ENCODE measurements at places on chromosomes 1 and 21. TPM values are rescaled to one million over a fixed set of nuclear protein-coding genes. Genes with fewer than 3 reads are reported as not detected.

Gene TMOD4
- not detected for total RNA-seq

DNA sequence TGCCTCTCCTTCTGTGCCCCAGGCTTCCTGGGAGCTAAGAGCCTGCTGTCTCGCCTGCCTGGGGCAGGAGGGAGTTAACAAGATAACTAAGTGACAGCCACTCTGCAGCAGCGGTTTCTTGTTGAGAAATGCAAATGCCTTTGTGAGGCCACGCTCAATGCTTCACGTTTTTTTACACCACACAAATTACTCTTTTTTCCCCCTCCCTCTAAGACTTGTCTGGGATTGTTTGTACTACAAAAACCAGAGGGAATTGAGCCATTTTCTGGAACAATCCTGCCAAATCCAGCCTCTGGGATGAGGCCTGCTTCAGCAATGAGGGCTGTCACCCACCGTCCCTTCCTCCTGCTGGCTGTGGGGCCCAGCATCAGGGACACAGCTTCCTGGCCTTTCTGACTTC lies 119.6 kb downstream of the ACTL8 start:
- no peak overlapping the region for H3K27ac ChIP-seq
- H3K36me3 ChIP-seq: no peaks in the 10 kb centered on the region
- no peaks in the 10 kb centered on the region for H3K4me1 ChIP-seq
- H3K4me3 ChIP-seq: no peak overlapping the region
- no peaks in the 10 kb centered on the region for H3K27me3 ChIP-seq

- H3K27me3 ChIP-seq: no peaks in the 10 kb centered on the region
- H3K4me1 ChIP-seq: no peaks in the 10 kb centered on the region
- no peaks in the 10 kb centered on the region for H3K36me3 ChIP-seq
- H3K27ac ChIP-seq: no peak overlapping the region
- no peak for DNase-seq
Observed at GRCh38 chr21:46008893-46009621, 27.5 kb downstream of the COL6A1 start.

GRCh38 chr1:236389253-236389652 lies 4.8 kb upstream of the EDARADD start:
- no peaks in the 10 kb centered on the region for H3K36me3 ChIP-seq
- no peak overlapping the region for H3K27ac ChIP-seq
- H3K4me1 ChIP-seq: no peaks in the 10 kb centered on the region

DNA sequence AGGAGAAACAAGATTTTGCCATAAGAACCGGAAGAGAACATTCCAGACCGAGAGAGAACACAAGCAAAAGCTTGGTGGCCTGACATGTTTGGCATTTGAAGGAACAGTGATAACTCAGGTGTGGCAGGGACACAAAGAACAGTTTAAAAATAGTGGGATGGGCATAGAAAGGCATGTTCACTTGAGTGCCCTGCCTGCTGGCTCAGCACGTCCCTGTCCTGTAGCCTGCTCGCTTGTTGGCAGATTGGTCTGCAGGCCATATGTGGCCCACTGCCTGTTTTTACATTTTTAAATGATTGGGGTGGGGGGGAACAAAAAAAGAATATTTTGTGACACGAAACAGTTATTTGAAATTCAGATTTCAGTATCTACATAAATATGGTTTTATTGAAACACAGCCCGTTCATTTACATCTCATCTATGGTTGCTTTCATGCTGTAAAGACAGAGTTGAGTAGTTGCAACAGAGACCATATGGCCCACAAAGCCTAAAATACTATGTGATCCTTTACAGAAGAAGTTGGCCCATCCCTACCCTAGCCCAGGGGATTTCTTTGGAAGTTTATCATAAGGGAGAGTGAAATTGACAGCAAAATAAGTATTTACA lies 100.7 kb downstream of the RGL1 start:
- H3K27ac ChIP-seq: no peak overlapping the region
- no peaks in the 10 kb centered on the region for H3K36me3 ChIP-seq
- DNase-seq: no peak
- H3K4me1 ChIP-seq: no peaks in the 10 kb centered on the region
- H3K27me3 ChIP-seq: no peaks in the 10 kb centered on the region

- H3K27me3 ChIP-seq: no peaks in the 10 kb centered on the region
- DNase-seq: no peak
Observed at GRCh38 chr1:33350611-33351280, 29.8 kb upstream of the A3GALT2 start.

Gene LCE1B
- total RNA-seq: not detected

Gene IL19
- not detected for total RNA-seq

- H3K27me3 ChIP-seq: no peaks in the 10 kb centered on the region
- DNase-seq: no peak
- no peaks in the 10 kb centered on the region for H3K36me3 ChIP-seq
- peaks cover 2% of the 10 kb centered on the region for H3K4me1 ChIP-seq
- no peak overlapping the region for H3K27ac ChIP-seq
Observed at GRCh38 chr1:38973659-38974437, 17.2 kb upstream of the AKIRIN1 start.

DNA sequence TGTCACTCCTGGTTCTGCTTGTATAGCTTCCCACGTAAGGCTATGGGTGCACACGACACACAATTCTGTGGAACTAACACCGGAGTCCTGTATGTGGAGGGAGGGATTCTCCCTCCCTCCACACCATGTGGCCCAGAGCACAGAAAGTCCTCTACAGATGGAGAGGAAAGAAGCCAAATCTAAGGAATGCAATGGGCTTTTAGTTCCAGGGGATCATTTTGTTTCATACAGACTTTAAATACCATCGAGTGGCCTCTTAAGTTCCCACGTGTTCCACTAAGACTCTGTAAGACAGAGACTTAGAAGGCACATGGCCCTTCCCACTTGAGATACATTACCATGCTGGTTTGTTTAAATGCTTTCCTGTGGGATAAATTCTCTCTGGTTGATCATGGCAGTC lies 156.0 kb downstream of the TGFB2 start:
- no peaks in the 10 kb centered on the region for H3K27me3 ChIP-seq
- no peak overlapping the region for H3K4me3 ChIP-seq
- H3K36me3 ChIP-seq: no peaks in the 10 kb centered on the region
- no peak for DNase-seq

Gene HRNR
- total RNA-seq: not detected

DNA sequence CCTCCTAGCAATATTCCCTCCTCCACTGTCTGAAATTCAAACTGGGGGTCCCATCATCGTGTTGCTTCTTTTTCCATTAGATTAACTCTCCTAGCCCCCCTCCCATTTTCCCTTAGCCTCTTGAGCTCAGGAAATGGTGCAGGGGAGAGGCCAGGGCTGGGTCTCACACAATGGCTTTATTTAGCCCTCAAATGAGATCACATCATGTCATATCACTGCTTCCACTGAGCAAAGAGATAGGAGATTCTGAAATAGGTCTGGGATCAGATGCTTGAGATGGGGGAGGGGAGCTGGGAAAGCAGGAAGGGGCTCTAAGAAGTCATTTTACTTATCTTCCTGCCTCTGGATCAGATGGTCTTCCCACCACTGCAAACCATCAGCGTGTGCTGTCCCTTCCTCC lies 17.8 kb upstream of the ARHGEF2 start:
- no peak overlapping the region for H3K4me3 ChIP-seq
- H3K27me3 ChIP-seq: no peaks in the 10 kb centered on the region
- H3K36me3 ChIP-seq: no peaks in the 10 kb centered on the region
- no peak overlapping the region for H3K27ac ChIP-seq
- H3K4me1 ChIP-seq: peaks cover 6% of the 10 kb centered on the region
- DNase-seq: no peak

GRCh38 chr1:21366288-21366687 lies 73.6 kb upstream of the NBPF3 start:
- no peaks in the 10 kb centered on the region for H3K4me1 ChIP-seq
- no peaks in the 10 kb centered on the region for H3K36me3 ChIP-seq
- no peak overlapping the region for H3K27ac ChIP-seq
- H3K27me3 ChIP-seq: no peaks in the 10 kb centered on the region
- DNase-seq: no peak

- H3K4me1 ChIP-seq: peaks cover 19% of the 10 kb centered on the region
- no peaks in the 10 kb centered on the region for H3K27me3 ChIP-seq
- no peak for DNase-seq
- no peaks in the 10 kb centered on the region for H3K36me3 ChIP-seq
- no peak overlapping the region for H3K27ac ChIP-seq
- H3K4me3 ChIP-seq: no peak overlapping the region
Observed at GRCh38 chr1:204317170-204317569, 42.6 kb downstream of the PLEKHA6 start.

GRCh38 chr1:183029591-183030000 lies 6.4 kb downstream of the LAMC1 start:
- no peaks in the 10 kb centered on the region for H3K27me3 ChIP-seq
- no peaks in the 10 kb centered on the region for H3K36me3 ChIP-seq
- no peak overlapping the region for H3K4me3 ChIP-seq
- H3K4me1 ChIP-seq: peaks cover 5% of the 10 kb centered on the region
- DNase-seq: no peak

GRCh38 chr1:169941982-169942830 lies 48.5 kb upstream of the SCYL3 start:
- no peak overlapping the region for H3K27ac ChIP-seq
- H3K4me3 ChIP-seq: no peak overlapping the region
- H3K27me3 ChIP-seq: no peaks in the 10 kb centered on the region
- H3K36me3 ChIP-seq: no peaks in the 10 kb centered on the region
- DNase-seq: no peak

Gene GBP7
- total RNA-seq: not detected

Gene SPRR2F
- total RNA-seq: not detected

Gene NBPF10
- 2.7 TPM for total RNA-seq

Gene CDC7
- 1.3 TPM for total RNA-seq

GRCh38 chr1:221900678-221901077 lies 158.8 kb upstream of the DUSP10 start:
- no peak for DNase-seq
- H3K4me3 ChIP-seq: no peak overlapping the region
- no peak overlapping the region for H3K27ac ChIP-seq
- no peaks in the 10 kb centered on the region for H3K4me1 ChIP-seq

Gene CLCA4
- 590 TPM for total RNA-seq

DNA sequence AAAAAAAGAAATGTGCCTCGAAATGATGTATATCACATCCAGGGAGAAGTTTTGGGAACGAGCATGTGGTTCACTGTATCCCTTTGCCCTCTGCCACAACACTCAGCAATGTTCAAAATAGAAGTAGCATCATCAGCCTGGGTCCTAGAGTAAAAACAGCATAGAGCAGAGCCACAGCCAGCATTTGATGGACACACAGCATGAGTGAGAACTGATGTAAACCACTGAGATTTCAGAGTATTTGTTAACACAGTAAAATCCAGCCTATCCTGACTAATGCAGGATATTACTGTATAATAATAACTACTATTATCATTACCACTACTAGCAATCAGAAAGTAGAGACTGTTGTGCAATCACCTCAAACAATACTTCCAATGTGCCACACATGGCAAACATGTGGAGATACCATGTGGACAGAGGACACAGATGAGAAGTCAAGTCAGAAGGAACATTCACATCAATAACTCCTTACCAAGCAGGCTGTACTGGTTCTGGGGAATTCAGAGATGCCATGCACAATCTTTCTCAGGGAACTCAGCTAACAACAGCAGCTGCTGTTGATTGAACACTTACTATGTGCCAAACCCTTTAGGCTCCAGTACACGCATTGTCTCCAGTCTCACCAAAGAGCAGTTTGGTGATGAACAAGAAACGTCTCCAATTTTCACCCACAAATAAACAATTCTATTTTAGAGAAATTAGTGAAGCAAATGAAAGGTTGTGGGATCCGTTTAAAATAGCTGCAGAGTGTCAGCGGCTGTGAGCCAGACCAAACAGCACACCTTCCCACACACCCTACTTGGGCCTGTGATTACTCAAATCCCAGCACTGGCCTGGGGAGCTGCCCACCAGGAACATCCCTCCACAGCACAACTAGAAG lies 16.6 kb upstream of the GFI1 start:
- no peak overlapping the region for H3K27ac ChIP-seq
- H3K4me1 ChIP-seq: no peaks in the 10 kb centered on the region
- no peak overlapping the region for H3K4me3 ChIP-seq
- no peak for DNase-seq

DNA sequence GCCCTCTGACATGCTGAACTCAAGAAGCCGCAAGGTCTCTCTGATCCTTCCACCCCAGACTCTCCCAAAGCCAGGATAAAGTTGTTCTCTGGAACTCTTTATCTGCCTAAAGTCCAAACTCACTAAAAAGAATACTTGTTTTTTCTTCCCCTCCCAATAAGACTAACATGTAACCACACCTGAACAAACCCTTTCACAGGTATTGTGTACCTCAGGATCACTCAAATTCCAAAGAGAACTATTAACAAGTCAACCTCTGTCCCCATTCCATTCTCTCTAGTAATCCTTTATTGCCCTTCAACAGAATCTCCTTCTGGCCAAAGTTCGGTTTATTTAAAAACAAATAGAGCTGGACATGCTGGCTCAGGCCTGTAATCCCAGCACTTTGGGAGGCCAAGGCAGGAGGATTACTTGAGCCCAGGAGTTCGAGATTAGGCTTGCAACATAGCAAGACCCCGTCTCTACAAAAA lies 4.1 kb upstream of the TOE1 start:
- DNase-seq: peak; percentile 38
- H3K27me3 ChIP-seq: no peaks in the 10 kb centered on the region
- H3K4me1 ChIP-seq: peaks cover 47% of the 10 kb centered on the region
- peak overlapping the region; percentile 90 for H3K27ac ChIP-seq
- no peaks in the 10 kb centered on the region for H3K36me3 ChIP-seq
- no peak overlapping the region for H3K4me3 ChIP-seq

Gene DIO1
- not detected for total RNA-seq

DNA sequence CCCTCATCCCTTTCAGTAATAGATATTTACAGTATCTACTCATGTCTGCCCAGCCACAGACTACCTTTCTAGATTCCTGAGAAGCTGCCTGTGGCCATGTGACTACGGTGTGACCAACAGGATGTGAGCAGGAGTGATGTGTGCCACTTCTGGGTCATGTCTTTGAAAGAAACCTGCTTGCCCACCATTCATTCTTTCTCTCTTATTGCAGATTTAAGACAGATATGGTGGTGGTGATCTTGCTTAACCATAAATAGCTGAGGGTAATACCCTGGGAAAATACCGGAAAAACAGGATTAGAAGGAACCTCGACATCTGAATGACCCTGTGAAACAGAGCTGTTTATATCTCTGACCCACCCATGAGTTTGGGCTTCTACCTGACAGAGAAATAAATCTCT lies 41.6 kb upstream of the GUCA2A start:
- H3K36me3 ChIP-seq: peaks cover 13% of the 10 kb centered on the region
- H3K4me3 ChIP-seq: no peak overlapping the region
- H3K27ac ChIP-seq: no peak overlapping the region
- DNase-seq: no peak

- H3K4me3 ChIP-seq: no peak overlapping the region
- no peaks in the 10 kb centered on the region for H3K36me3 ChIP-seq
- no peaks in the 10 kb centered on the region for H3K27me3 ChIP-seq
- peaks cover 45% of the 10 kb centered on the region for H3K4me1 ChIP-seq
Observed at GRCh38 chr1:51487628-51488027, 31.4 kb downstream of the EPS15 start.
